Smooth muscle cell of the coronary artery (primary cell): ENCODE measurements at places on chromosomes 5 and 9. TPM values are rescaled to one million over a fixed set of nuclear protein-coding genes. Genes with fewer than 3 reads are reported as not detected.

Gene SH3TC2
- total RNA-seq = 0.35 and 8.7 TPM in 2 replicates

Gene ITGA2
- 8.2 and 63.8 TPM in 2 replicates for total RNA-seq

Gene TMC1
- 0.68 and 1.3 TPM in 2 replicates for total RNA-seq

Gene IGIP
- 9.3 and 9.5 TPM in 2 replicates for total RNA-seq

Gene SPATA31D4
- not detected in 2 replicates for total RNA-seq

Gene NRG2
- 0.15 and 1.6 TPM in 2 replicates for total RNA-seq

Gene KIF20A
- total RNA-seq = 1.5 and 17.1 TPM in 2 replicates

Gene WNK2
- under 0.01 TPM in 1 of 2 replicates, not detected in the other for total RNA-seq

Gene LTC4S
- 1.3 and 1.8 TPM in 2 replicates for total RNA-seq

Gene CDX1
- 0.12 and 0.15 TPM in 2 replicates for total RNA-seq

Gene OTULINL
- total RNA-seq = under 0.01 and 0.08 TPM in 2 replicates

Gene SLC34A3
- not detected in 2 replicates for total RNA-seq

Gene SMIM33
- total RNA-seq = not detected in 2 replicates

Gene CCDC69
- total RNA-seq = 0.38 and 5.9 TPM in 2 replicates

Gene DBH
- total RNA-seq = not detected in 2 replicates

Gene SPINK6
- total RNA-seq = not detected in 2 replicates

Gene IL17B
- not detected in 2 replicates for total RNA-seq

Gene PROP1
- not detected in 2 replicates for total RNA-seq

Gene CYLC2
- total RNA-seq = not detected in 2 replicates

Gene C9orf50
- 0.08 TPM in 1 of 2 replicates, not detected in the other for total RNA-seq

Gene CTSV
- 0.12 and 1.9 TPM in 2 replicates for total RNA-seq

Gene SPATA31A3
- total RNA-seq = not detected in 2 replicates

Gene TEX48
- total RNA-seq = not detected in 2 replicates

Gene CCDC152
- total RNA-seq = 1.3 and 1.6 TPM in 2 replicates

Gene OBP2B
- total RNA-seq = not detected in 2 replicates

Gene CATSPER3
- 0.08 TPM in 1 of 2 replicates, not detected in the other for total RNA-seq

Gene PTGER4
- 2.6 and 8.7 TPM in 2 replicates for total RNA-seq

Gene ADAMTSL2
- under 0.01 and 0.12 TPM in 2 replicates for total RNA-seq

Gene ODF2
- 41.1 and 44.3 TPM in 2 replicates for total RNA-seq

Gene RFESD
- 1.8 and 2.3 TPM in 2 replicates for total RNA-seq
